Pons (tissue), 1 donor: ENCODE measurements at places on chromosomes 1 and 21.
A peak's percentile ranks its signal among the peaks of the same experiment; 100 is the strongest.

DNA sequence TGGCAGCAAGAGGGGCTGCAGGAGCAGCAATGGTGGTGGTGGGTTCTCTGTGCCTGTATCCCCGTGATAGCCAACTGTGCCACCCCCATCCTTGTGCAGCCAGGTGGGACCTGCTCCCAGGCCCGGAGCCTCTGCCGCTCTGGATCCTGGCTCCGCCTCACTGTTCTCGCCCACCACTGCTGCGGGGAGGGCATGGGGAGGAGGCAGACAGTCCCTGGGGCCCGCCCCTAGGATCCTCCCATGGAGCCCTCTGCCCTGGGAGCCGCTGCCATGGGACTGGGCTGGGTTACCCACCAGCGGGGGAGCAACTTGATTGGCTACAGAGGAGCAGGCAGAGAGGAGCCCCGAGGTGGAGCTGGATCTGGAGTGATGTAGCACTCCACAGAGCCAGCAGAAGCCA lies 31.6 kb downstream of the CD1D start:
- no peak for DNase-seq

- DNase-seq, result no peak
These were observed 3934.3 kb downstream of the SRGAP2C start for GRCh38 chr1:125119024-125119441.

- no peak for DNase-seq
These were observed 8.3 kb downstream of the FAM229A start for GRCh38 chr1:32353886-32354570.

- DNase-seq, result no peak
These were observed 49.8 kb downstream of the HLCS start for GRCh38 chr21:36916718-36917117.

DNA sequence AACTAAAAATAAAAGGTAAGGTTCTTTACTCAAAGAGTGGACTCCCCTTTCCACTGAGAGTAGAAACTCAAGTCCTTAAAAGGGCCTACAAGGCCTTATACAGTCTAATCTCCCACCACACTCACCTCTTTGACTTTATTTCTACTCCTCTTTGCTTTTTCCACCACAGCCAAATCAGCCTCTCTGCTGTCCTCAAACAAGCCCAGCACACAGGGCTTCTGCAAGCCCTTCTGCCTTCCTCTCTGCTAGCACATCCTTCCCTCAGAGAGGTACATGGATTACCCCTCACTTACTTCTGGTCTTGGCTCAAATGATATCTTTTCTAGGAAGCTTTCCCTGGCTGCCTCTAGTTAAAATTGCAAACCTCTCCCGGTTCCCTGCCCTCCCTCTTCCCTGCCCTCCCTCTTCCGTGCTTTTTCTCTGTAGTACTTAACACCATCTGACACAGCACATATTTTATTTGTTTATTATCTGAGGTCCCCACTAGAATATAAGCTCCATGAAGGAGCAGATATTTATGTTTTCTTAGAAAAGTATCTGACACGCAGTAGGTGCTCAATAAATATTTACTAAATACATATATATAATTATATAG lies 1.7 kb downstream of the LYST start:
- DNase-seq, result no peak

DNA sequence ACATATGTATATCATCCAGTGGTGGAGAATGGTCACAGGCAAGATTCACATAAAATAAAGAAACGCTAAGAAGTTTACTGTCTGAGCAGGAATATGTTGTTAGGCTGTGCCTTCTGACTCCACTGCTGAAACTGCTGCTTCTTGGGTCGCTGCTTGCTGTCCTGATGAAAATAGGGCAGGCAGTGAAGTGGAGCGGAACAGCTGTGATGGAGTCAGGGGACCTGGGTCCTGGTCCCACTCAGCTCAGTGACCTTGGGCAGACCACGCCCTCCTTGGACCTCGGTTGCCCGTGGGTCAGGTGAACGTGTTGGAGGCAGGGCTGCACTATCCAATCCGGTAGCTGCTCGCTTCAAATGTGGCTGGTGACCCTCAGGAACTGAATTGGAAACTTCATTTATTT lies 33.4 kb upstream of the IFFO2 start:
- DNase-seq, result no peak

GRCh38 chr1:28981210-28981609 lies 66.8 kb downstream of the EPB41 start:
- no peak for DNase-seq

DNA sequence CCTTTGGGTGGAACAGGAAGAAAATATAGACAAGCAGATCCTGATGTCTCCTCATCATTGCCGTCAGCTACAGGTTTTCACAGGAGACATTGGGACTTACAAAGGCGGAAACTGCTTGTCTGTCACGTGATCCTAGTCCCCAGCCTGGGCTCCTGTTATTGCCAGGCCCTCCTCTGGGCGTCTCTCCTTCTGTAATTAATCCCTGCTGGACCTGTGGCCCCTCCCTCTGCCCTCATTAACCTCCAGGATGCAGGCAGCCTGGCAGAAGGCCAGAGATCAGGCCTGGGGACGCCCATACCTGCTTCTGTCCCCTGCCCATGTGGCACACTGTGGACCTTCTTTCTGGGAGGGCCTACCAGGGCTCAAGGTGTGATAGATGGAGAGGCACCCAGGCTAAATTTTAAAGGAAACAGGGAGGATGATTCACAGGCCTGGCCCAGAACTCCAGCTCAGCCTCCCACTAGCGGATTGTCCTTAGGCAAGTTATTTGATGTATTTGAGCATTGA lies 2.4 kb downstream of the S100A5 start:
- DNase-seq, result no peak

- DNase-seq, result no peak
These were observed 7.2 kb downstream of the CASZ1 start for GRCh38 chr1:10789047-10789791.

DNA sequence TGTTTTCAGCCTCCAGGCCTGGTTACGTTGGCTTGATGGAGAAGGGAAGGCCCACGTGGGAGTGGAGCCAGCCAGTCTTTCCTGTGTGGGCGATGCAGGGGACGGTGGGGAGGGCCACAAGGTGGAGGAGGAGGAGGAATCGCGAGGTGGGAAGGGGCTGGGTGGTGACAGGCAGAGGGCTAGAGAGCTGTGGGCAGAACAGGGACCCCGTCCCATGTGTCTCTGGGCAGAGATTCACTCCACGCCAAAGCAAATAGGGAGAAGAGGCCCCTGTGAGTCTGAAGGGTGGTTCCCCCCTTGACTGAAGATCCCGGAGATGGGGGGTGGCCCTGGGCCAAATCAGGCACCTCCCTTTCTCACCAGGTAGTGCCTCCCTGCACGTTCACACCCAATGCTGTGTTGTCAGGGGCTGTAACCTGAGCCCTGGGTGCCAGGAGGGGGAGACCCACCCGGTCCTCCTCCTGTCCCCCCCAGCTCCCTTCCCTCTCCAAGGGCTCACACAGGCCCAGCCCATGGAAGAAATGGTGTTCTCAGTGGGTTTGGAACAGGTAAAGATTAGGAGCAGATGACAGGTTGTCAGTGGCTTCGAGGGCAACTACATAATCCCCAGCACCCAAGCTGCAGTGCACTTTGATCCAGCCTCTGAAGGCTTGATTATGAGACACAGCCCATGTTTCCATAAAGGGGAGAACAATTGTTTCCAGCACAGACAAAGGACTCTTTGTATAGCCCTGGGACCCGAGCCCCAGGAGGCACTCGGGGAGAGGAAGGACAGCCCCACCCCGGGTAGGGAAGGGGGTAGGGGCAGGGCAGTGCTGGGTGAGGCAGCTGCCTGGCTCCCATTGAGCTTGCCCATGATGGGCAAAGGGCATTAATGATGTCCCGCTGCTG lies 37.7 kb upstream of the GPR37L1 start:
- DNase-seq, result peak; percentile 99

DNA sequence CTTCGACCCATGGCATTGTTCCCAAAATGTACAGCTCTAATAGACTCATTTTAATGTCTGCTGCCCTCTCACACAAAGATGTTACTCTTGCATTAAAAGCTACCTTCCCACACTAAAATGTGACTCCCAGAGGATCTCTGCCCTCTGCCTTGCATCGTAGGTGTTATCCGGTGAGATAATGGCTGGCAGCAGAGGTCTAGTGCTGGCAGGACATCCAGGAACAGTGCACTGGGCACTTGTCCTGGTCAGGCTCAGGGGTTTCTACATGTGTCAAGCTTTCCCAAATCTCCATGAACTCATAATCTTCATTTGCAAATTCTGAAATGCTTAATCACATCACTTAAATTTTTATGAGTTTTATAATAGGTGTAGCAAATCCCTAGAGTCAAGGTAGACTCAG lies 310.6 kb downstream of the LRRIQ3 start:
- DNase-seq, result no peak

DNA sequence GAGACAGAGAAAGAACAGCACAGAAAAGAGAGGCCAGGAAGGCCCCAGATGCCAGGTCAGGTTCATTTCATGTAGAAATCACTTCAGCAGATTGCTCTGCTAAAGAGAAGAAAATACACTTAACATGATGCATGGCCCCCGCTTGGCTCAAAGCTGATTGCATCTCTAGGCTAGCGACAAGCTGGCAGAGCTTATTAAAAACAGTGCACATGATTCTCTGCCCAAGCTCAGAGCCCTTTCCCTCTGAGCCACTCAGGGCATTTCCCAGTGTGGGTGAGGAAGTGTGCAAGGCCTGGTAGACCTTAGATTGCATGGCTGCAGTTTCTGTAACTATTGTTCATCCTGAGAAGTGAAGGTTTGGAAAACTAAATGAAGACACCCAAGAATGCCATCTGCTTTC lies 3.3 kb upstream of the CAPN9 start:
- no peak for DNase-seq

DNA sequence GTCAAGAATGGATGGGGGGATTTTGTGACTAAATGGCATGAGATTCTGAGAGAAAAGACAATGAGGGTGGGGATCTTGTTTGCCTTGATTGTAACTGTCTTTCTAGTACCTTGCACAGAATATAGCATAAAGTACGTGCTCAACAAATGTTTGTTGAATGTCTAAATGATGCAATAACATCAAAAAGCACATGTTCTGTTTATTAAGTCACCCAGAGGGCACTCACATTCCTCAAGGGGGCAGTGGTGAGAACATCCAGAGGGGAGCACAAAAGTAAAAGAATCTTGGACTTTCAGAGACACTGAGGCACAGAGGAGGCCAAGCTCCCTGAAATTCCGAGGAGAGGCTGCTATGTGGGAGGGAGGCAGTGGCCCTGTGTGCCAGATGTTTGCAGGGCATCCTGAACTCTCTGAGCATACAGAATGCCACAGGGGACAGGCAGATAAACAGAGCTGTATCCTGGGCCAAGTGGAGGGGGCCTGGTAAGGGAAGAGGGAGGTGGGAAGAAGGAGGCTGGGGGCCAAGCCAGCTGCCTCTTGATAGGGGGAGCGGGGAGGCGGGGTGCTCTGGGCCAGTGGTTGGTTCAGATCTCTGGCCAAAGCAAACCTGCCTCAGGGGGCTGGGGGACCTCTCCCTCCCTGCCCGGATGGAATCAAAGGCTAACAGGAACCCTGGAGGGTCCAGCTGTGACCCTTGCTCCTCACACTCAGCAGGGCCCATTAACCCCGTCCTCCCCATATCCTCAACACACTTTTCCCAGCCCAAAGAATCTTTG lies 6.5 kb upstream of the ATP1A2 start:
- peak; percentile 71 for DNase-seq

- no peak for DNase-seq
These were observed 218.7 kb upstream of the FOXD3 start for GRCh38 chr1:63103682-63104081.

DNA sequence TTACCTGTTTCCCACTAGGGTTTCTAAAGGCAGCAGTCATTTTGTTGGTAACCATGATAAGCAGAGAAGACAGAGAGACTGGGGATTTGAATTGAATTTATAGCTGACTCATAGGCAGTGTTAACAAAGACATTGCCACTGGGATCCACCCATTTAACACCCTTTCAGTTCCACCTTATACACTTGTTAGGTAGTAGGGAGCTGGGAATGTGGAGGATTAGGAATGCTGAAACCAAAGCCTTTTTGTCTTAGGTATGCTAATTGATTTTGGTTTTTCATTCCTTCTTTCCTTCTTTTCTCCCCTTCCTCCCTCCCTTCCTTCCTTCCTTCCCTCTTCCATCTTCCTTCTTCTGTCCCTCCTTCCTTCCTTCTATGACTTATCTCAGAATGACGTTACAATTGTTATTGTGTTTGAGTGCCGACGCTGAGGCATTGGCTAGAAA lies 7.5 kb upstream of the EVI5 start:
- no peak for DNase-seq

GRCh38 chr1:113035086-113035485 lies 37.9 kb upstream of the LRIG2 start:
- DNase-seq, result no peak

DNA sequence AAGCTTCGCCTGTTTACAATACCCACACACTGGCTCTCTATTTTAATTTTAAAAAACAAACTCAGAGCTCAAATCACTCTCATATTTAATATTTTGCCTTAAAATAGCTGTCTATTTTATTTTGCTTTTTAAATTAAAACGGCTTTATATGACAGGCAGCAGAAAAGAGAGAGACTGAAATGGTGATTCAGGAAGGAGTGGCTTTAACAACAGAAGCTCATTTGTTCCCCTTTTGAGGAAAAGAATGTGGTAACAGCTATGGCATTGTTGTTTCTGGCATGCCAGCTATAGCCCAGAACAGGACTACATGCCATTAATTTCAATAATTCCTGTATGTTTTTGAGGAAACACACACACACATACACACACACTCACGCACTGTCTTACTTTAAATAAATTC lies 234.2 kb upstream of the PTBP2 start:
- DNase-seq, result peak; percentile 92

- no peak for DNase-seq
These were observed at the start of gene TFF2 for GRCh38 chr21:42350927-42351426. TFF2 (minus strand) TSS chr21:42350994; CDS start chr21:42350957, 37 bp downstream.

GRCh38 chr21:39575775-39576174 lies 37.0 kb upstream of the B3GALT5 start:
- no peak for DNase-seq

DNA sequence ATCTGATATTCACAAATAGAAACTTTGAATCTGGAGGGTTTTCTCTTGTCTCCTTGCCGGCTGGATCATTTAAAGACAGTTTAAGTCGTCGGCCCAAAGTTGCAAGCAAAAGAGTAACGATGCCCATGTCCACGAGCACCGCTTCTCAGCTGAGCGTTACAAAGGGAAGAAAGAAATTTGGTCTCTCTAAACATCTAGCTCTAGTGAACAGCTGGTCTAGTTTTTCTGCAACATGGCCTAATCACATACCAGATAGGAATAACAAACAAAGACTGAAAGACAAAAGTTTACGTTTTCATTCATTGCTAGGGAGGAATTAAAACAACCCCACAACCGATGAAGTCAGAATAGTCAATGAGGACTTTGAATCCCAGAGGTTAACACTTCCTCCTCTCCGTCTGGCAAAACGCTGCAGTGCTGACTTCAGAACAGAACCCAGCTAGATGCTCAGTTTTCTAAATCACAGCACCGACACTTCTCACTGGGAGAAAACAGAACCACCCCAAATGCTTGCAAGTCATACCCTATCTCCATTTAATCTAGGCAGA lies 69.4 kb downstream of the NTPCR start:
- DNase-seq, result no peak

- no peak for DNase-seq
These were observed 15.5 kb upstream of the TSPEAR start for GRCh38 chr21:44726826-44727225.

GRCh38 chr1:232968965-232969364 lies 18.6 kb downstream of the NTPCR start:
- peak; percentile 70 for DNase-seq

- DNase-seq, result no peak
These were observed 2.2 kb downstream of the CSF1 start for GRCh38 chr1:109912873-109913272.
